ENCODE measurements at places on chromosomes 2 and 18.

DNA sequence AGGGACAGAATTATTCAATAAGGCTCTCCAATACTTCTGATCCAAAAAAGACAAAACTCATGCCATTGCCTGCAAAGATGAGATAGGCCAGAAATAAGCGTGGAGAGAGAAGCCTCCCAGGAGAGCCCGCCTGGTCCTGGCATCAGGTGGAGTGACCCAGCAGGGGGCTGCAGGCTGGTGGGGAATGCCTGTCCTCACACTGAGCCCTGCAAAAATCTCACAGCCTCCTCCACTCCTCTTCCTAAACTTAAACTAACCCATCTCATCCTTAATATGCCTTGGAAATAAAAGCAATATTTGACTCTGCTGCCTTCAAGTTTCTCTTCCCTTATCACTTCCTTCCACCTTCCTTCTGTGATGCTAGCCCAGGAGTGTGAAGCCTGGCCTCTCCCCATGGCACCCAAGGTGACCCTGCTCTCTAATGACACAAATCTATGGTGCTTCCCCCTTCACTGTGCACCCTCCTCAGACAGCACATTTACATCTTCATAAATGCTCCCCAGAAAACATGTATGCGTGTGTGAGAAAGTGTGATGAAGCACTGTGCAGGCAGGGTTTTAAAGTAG is 218.4 kb downstream of the ANAPC1 start:
- no peaks in the 10 kb centered on the region for H3K36me3 ChIP-seq
- no peak for DNase-seq
- H3K27ac ChIP-seq, result no peak overlapping the region
- H3K4me3 ChIP-seq, result no peak overlapping the region

- DNase-seq, result no peak
- H3K27me3 ChIP-seq, result no peaks in the 10 kb centered on the region
- H3K36me3 ChIP-seq, result no peaks in the 10 kb centered on the region
- H3K4me3 ChIP-seq, result no peak overlapping the region
These were observed 99.4 kb downstream of the CBLN2 start for GRCh38 chr18:72444798-72445155.

GRCh38 chr2:238946318-238947242 is 98.7 kb downstream of the TWIST2 start:
- H3K27me3 ChIP-seq, result no peaks in the 10 kb centered on the region
- H3K27ac ChIP-seq, result no peak overlapping the region
- no peaks in the 10 kb centered on the region for H3K4me1 ChIP-seq
- H3K36me3 ChIP-seq, result no peaks in the 10 kb centered on the region

- H3K27ac ChIP-seq, result no peak overlapping the region
- H3K27me3 ChIP-seq, result no peaks in the 10 kb centered on the region
- H3K4me1 ChIP-seq, result no peaks in the 10 kb centered on the region
- H3K36me3 ChIP-seq, result no peaks in the 10 kb centered on the region
- DNase-seq, result no peak
- H3K4me3 ChIP-seq, result no peak overlapping the region
These were observed 60.0 kb downstream of the ADCY3 start for GRCh38 chr2:24859968-24860600.

DNA sequence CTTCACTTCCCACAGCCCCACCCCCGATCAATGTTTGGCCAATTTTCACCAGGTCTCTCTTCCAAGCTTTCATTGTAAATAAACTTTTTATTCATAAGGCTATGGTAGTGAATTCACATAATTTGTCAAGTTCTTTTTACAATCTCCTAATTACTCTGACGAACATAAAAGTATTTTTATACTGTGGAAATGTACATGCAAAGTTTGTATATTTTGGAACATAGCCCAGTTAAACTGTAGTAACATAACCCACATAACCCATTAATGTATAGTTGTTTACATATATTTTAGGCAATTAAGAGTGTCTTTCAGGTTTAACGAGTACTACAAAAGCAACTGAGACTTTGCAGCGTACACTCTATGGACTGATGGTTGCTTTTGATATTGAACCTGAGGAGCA is 228.3 kb upstream of the ERBB4 start:
- no peaks in the 10 kb centered on the region for H3K36me3 ChIP-seq
- no peak overlapping the region for H3K27ac ChIP-seq
- no peak overlapping the region for H3K4me3 ChIP-seq
- no peaks in the 10 kb centered on the region for H3K4me1 ChIP-seq
- no peaks in the 10 kb centered on the region for H3K27me3 ChIP-seq

GRCh38 chr2:3180082-3180908 is 197.3 kb downstream of the EIPR1 start:
- no peaks in the 10 kb centered on the region for H3K4me1 ChIP-seq
- H3K4me3 ChIP-seq, result no peak overlapping the region
- DNase-seq, result no peak
- H3K27me3 ChIP-seq, result no peaks in the 10 kb centered on the region
- no peaks in the 10 kb centered on the region for H3K36me3 ChIP-seq
- no peak overlapping the region for H3K27ac ChIP-seq

DNA sequence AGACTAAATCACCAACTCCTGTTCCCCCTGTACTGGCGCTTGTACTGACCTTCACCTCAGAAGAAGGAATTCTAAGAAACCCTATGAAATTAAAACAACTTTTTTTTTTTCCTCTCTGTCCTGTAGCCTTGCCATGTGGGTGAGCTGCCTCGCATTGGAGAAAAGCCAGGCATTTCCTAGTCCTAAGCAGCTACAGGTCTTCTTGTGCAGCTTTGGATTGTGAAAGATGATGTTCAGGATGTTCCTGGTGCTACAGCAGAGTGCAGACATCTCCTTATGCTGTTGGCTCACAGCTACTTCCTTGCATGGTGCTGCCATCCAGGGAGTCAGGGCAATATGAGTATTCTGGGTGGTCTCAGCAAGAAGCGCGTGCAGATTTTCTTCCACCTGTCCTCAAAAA is 11.9 kb downstream of the PIK3C3 start:
- no peaks in the 10 kb centered on the region for H3K27me3 ChIP-seq
- peaks cover 70% of the 10 kb centered on the region for H3K36me3 ChIP-seq
- H3K4me1 ChIP-seq, result peaks cover 6% of the 10 kb centered on the region

GRCh38 chr18:76977684-76978232 is 154.8 kb downstream of the MBP start:
- no peaks in the 10 kb centered on the region for H3K36me3 ChIP-seq
- no peaks in the 10 kb centered on the region for H3K27me3 ChIP-seq
- no peak overlapping the region for H3K27ac ChIP-seq
- DNase-seq, result no peak

DNA sequence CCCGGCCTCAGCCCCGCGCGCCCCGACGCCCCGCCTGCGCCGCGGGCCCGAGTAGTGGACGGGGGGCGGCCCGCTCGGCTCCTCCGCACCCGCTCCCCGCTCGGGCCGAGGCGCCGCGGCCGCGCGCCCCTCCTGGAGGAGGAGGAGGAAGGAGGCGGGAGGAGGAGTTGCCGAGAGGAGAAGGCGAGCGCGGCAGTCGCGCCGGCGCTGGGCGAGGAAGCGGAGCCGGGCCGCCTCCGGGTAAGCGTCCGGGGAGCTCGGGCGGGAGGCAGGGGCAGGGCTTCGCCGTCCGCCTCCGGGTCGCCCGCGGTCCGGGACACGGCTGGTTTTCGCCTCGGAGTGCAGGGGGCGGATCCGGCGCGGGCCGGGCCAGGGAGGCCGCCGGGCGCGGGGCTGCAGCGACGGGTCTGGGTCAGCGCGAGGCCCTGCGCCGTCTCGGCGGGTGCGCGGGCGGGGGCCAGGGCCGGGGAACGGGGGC is at the start of gene SOCS6:
Gene SOCS6 (plus strand): TSS at position 195 of the 478 bp plus-strand sequence. CDS start 35,624 bp downstream, outside the sequence.
- peak within 1 kb of the TSS; percentile 83 for H3K27ac ChIP-seq
- no peaks in the 10 kb centered on the region for H3K27me3 ChIP-seq
- H3K36me3 ChIP-seq, result no peaks in the 10 kb centered on the region

DNA sequence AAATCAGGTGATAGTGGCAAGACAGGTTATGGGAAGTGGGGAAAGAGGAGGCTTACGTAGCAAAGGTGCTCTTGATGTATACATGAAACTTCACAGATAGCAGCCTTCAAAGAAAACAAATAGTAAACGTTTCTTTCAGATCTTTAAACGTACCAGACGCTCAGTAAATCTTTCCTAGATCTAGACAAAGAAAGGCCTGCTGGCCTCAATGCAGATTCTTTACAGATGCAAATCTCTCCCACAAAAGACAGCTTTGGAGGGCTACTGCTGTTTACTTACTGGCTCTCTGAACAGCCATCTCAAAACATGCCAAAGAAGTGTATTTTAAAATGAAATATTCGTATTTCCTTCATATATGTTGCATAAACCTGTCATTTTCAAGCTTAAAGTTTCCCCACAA is 1279.9 kb upstream of the NRXN1 start:
- H3K36me3 ChIP-seq, result no peaks in the 10 kb centered on the region
- no peak overlapping the region for H3K27ac ChIP-seq
- no peak for DNase-seq
- H3K4me1 ChIP-seq, result no peaks in the 10 kb centered on the region
- no peaks in the 10 kb centered on the region for H3K27me3 ChIP-seq

DNA sequence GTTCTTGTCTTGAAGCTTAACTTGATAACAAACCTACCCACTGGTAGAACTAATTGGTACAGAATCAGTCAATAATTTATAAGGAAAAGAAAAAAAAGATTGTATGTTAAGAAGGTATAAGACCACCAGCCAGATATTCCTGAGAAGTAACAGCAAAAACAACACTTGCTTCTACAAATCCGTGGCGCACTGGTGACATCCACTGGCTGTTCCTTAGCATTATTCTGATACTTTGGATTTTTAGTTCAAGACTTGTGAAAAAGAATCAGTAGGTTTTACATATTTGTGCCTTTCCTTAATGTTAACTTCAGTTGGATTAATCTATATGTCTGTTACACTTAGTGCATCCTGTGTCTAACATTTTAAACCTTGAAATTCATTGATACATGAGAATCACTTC is 141.8 kb downstream of the GRB14 start:
- no peak overlapping the region for H3K4me3 ChIP-seq
- H3K27me3 ChIP-seq, result no peaks in the 10 kb centered on the region
- no peak for DNase-seq
- no peaks in the 10 kb centered on the region for H3K36me3 ChIP-seq
- no peak overlapping the region for H3K27ac ChIP-seq

- H3K4me3 ChIP-seq, result no peak overlapping the region
- no peaks in the 10 kb centered on the region for H3K36me3 ChIP-seq
- peaks cover 29% of the 10 kb centered on the region for H3K4me1 ChIP-seq
These were observed 80.5 kb downstream of the HAUS1 start for GRCh38 chr18:46184727-46185126.

GRCh38 chr2:23636426-23636825 is 251.4 kb downstream of the KLHL29 start:
- H3K36me3 ChIP-seq, result no peaks in the 10 kb centered on the region
- no peak for DNase-seq
- no peak overlapping the region for H3K4me3 ChIP-seq
- H3K4me1 ChIP-seq, result no peaks in the 10 kb centered on the region
- no peaks in the 10 kb centered on the region for H3K27me3 ChIP-seq

- no peak for DNase-seq
- H3K4me1 ChIP-seq, result peaks cover 18% of the 10 kb centered on the region
- H3K4me3 ChIP-seq, result no peak overlapping the region
These were observed 161.6 kb downstream of the LCLAT1 start for GRCh38 chr2:30608643-30609042.

DNA sequence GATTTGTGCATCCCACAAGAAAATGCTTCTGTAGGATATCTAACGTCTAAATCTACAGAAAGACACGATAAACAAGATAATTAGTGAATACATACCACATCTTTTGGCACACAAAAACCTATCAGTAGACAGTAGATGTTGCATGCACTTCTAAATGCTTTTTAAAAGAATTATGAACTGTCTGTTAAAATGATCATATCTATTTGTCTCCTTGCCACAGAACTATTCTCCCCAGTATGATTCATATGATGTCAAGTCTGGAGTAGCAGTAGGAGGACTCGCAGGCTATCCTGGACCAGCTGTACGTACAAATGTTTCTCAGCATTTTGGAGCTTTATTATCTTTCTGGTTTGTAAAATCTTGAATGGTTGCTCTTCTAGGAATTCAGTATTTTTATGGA is 12.7 kb downstream of the COL3A1 start:
- H3K27me3 ChIP-seq, result no peaks in the 10 kb centered on the region
- H3K27ac ChIP-seq, result no peak overlapping the region
- no peak for DNase-seq
- H3K4me1 ChIP-seq, result no peaks in the 10 kb centered on the region

DNA sequence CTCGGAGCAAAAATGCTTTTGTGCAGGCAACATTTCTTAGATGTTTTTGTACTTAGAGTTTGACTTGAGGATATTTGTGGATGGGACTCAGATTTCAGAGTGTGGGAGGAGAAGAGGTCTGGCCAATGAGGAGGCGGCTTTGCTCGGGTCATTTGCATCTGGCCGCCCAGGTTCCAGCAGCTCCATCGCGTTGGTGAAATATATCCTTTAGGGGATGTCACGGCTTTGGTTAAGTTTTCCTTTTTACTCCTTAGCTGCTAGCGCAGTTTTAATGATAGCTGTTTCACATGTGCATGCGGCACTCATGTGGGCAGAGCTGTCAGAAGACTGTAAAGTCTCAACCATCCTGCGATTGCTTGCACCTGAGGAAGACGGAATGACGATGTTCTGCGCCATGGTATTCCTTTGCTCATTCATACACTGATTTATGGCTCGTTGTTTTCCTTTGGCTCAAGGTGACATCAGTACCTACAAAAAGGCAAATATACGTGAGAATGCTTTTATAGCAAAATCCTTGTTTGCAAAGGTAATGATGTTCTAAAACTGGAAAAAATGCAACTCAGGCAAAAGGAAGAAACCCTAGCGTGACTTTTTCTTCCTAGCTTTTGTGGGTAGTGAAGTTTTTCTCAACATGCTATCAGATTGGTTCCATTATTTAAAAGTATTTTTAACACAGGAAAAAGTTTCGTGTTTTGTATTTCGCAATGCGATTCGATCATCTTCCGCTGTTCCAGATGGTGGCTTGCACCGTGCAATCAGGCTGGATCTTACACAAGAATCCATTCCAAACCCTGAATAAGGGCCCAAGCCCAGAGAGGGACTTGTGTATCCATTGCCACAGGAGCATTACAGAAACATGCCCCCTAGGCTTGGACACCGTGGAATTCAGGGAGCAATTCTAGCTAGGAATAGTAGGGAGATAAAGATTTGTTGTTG is 70.5 kb upstream of the ZNF516 start:
- peak overlapping the region; percentile 32 for H3K4me3 ChIP-seq
- no peak for DNase-seq

DNA sequence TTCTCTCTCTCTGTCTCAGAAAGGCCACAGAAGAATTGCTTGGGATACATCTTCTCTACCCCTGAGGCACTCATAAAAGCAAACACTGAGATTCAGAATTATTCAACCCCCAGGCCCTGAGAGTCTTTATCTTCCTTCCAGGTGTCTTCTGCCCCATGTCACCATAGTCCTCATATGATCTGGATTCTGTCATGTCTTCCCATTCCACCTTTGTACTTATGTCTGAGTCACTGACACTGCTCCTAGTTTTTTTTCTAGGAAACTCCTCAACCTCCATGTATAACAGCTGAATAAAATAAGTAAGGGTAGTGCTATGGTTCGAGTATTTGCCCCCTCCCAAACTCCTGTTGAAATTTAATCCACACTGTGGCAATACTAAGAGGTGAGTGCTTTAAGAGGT is 11.6 kb downstream of the HIBCH start:
- peaks cover 3% of the 10 kb centered on the region for H3K36me3 ChIP-seq
- no peak for DNase-seq
- no peak overlapping the region for H3K4me3 ChIP-seq
- H3K27ac ChIP-seq, result no peak overlapping the region
- peaks cover 4% of the 10 kb centered on the region for H3K4me1 ChIP-seq

All from upper lobe of left lung (tissue), 6 donors.